MCF 10A (cell line): ENCODE measurements at places on chromosomes 7 and 10.
A peak's percentile ranks its signal among the peaks of the same experiment; 100 is the strongest.

DNA sequence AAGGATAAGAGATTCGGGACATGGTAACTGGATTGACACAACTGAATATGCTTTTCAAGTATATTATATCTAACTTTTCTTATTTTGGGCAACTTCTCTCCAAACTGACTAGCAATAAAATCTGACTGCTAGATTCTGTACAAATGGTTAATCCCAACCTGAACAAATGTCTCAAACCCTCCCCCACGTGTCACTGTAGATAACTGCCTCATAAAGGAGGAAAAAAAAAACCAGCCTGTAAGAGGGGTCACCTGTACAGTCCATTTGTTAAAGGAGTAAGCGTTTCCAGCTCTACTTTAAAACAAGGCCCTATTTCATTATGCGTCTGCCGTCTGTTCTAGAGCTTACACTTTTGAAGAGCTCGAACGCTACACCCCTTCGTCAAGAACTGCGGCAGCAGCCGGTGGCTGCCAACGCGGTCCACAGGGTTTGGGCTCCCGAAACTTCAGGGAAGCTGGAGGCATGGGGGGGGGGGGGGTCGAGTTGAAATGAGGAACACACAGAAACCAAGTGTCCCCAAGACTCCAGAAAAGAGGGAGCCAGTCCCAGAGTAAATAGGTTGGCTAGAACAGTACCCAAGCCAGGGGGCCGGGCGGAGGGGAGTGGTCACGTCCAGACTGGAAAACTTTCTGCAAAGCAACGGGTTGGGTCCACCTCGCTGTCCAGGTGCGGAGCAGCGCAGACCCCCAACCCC lies 492 bp downstream of the COG5 start:
- DNase-seq: no peak

- DNase-seq: peak; percentile 85
Observed at GRCh38 chr7:75943864-75944263, 28.9 kb downstream of the POR start.

- DNase-seq: no peak
Observed at GRCh38 chr7:100824499-100825214, 2.7 kb downstream of the EPHB4 start.

DNA sequence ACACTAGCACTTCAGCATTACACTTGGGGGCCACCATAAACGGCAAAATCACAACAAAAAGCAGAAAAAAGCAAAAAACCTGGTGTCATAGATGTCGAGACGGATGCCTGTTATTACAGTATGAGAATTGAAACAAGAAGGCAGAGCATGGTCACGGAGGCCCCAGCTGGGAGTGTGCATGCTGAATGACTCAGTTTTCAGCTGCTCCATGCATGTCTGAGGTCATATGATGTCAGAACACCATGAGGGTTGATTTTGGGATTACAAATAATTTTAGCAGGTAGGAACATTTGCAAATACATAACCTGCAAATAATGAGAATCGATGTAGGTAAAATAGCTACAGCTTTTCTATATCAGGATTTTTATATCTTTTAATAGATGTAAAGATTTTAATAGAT lies 19.1 kb downstream of the ZMYND11 start:
- no peak for DNase-seq

GRCh38 chr7:12941512-12941911 lies 254.1 kb downstream of the ARL4A start:
- peak; percentile 62 for DNase-seq

- DNase-seq: peak; percentile 76
Observed at GRCh38 chr7:74083928-74084721, 521 bp downstream of the LIMK1 start.

GRCh38 chr7:83447681-83448080 lies 201.3 kb downstream of the SEMA3E start:
- DNase-seq: no peak

DNA sequence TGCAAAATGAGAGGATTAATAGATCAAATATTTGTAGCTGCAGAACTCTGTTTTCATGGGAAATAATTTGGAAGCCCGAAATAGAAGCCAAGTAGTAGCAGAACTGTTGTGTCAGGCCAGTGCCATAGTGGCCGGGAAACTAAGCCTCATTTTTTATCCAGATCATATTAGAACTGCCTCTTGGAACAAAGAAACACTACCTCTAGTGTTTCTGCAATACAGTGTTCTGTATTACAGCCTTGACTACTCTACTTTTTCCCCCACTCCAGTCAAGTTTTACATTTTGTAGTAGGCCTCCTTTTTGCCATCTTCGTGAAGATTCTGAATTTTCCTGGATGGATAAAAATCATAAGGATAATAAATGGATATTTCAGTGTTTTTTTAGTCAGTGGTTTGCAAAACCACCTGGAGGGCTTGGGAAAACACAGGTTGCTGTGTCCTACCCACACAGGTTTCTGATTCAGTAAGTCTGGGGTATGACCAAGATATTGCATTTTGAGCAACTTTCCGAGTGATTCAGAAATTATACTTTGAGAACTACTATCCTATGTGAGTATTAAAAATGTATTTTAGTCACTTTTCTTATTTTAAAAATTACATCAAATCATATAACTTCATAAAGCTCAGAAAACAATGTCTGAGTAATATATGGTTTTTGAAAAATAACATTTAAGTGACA lies 326.2 kb upstream of the KAT6B start:
- DNase-seq: no peak

DNA sequence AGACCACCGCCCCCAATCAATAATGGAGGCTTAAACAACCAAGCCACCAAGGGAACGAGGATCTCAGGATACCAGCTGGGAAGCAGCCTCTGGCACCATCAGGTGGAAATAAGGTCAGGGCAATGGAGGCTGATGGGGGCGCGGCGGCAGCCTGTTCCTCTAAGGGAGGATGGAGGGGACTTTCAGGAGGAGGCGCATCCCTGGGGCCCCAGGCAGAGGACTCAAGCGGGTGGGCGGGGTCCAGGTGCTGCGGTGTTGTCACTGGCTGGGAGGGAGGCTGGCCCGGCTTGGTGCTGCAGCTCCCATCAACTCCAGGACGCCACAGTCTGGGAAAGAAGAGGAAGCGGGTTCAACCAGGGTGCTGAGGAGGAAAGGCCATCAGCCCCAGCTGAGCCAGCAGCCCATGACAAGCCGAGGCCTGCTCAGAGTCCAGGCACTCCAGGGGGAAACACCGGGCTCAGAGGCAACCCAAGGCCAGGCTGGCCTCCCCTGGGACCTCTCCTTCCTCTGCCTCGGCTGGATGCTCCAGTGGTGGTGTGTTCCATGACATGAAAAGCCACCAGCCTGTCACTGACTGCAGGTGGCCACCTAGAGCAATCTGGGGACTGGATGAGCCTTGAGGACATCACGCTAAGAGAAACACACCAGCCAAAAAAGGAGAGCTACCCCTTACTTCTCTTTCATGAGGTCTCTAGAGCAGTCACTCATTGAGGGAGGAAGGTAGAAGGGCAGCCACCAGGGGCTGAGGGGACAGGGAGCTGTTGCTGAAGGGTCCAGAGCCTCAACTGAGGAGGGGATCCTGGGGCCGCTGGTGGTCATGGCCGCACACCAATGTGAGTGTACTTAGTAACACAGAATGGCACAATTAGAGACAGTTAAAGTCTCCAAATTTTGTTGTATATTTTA lies 4.6 kb downstream of the GIGYF1 start:
- DNase-seq: no peak

- no peak for DNase-seq
Observed at GRCh38 chr7:94042381-94042780, 38.2 kb upstream of the BET1 start.

DNA sequence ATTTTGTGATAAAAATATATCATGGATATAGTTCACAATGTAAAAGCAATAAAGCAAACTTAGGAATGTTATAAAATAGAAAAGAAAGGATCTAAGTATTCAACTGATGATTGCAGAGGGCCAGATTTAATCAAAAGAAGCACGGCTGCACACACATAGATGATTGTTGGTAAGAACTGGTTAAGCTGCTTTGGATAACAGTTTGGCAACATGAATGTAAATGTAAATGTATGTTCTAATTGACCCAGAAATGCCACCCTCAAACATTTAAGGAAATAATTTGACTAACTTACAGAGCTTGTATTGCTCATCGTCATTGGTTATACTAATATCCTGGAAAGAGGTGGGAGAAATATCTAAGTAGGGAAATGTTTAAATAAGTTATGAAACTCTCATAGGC lies 13.1 kb downstream of the ZNF485 start:
- no peak for DNase-seq

DNA sequence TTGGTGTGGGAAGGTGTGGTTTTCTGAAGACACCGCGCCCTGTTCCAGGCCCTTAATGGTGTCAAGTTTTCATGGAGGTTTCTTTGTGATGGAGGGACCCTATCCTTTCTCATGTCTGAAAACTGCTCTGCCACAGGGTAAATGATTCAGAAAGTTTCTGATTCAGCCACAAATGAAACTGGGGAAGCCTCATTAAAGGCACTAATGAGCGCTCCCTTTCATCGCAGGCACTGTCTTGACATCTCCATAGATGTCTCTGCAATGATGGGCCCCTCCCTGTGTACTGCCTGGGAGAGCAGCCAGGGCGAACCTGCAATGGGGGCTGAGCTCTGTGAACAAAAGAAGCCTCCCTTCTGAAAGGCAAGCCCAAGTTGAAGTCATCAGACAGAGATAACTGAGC lies 355.3 kb downstream of the PRPF18 start:
- no peak for DNase-seq

- no peak for DNase-seq
Observed at GRCh38 chr10:27779462-27780015, 33.9 kb upstream of the MKX start.

DNA sequence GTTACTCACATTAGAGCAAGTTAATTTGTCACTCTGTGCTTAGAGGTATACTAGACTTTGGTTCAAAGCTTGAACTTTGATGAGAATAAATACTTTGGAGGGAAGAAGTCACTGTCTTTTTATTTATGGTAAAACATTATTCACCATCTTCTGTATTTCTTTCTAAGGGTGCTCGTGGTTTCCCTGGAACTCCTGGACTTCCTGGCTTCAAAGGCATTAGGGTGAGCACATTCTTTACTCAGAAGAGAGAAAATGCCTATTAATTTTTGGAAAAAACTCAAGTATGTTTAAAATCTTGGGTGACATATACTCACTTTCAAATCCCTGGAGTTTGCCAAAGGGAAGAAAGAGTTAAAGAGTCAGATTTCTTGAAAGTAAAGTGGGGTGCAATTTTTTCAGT lies 10.8 kb downstream of the COL1A2 start:
- no peak for DNase-seq

- no peak for DNase-seq
Observed at GRCh38 chr10:123485341-123485960, 180.7 kb upstream of the GPR26 start.

DNA sequence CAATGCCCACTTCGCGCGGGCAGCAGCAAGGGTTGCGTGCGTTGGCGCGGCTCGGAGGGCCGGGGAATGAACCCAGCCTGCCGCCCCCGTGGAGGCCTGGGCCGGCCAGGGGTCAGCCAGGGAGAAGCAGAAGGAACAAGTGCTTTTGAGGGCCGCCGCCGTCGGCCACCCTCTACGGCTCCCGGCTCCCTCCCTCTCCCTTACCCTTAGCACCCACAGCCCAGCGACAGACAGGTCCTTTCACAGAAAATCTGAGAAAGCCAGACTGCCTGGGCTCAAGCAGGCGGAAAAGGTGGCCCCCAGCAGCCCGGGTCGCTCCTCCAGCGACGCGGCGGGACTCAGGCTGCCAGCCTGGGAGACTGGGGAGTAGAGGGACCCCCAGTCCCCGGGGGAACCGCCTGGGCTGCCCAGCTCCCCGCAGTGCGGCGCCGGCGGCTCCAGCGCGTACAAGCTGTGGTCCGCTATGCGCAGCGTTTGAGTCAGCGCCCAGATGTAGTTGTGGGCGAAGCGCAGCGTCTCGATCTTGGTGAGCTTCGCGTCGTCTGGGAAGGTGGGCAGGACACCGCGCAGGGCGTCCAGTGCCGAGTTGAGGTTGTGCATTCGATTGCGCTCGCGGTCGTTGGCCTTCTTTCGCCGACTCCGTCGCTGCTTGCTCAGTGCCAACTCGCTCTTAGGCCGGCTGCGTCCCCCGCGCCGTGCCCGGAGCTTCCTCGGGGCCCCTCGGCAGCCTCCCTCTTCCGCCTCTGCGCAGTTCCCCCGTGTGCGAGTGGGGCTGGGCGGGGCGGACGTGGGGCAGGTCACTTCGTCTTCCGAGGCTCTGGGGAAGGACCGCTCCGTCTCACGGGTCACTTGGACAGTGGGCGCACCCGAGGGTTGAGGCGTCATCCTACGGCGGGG lies 815 bp downstream of the NEUROG3 start:
- no peak for DNase-seq
